ENCODE measurements at places on chromosomes 3 and 15.
A peak's percentile ranks its signal among the peaks of the same experiment; 100 is the strongest.

GRCh38 chr3:190366133-190366532 lies 21.8 kb upstream of the CLDN16 start:
- no peak for DNase-seq

- DNase-seq, result no peak
These were observed 701 bp downstream of the EIF5A2 start for GRCh38 chr3:170907637-170908234.

- DNase-seq, result no peak
These were observed 43.0 kb downstream of the RAD54L2 start for GRCh38 chr3:51581524-51581923.

DNA sequence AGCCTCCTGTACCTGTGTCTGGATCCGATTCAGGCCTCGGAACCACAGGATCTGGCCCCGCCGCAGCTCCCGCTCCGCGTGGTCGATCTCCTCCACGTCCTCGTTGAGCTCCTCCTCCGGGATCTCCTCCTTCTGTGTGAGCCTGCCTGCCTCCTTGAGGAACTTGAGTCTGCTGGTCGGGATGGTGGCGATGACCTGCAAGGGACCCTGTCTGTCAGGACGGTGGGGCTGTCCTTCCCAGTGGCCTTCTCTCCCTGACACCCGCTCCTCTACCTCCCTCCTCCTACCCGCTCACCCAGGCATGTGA lies 17.2 kb upstream of the SEC13 start:
- DNase-seq, result no peak

DNA sequence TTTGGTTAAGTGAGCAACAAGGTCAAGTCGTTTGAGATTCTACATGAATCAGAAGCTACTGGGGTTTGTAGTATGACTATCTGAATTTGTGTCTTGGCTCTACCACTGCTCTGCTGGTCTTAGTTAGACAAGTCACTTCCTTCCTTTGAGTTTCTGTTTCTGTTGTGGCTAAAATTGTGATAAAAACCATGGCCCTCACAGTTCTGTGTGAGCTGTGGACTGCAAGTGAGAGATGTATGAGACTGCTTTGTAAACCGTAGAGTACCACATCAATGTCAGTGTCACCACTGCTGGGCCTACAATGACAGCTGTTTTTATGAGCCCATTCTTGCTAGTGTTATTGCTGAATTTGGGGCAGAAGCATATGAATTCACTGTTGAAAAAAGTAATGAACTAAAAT lies 32.7 kb downstream of the RARB start:
- DNase-seq, result no peak

- DNase-seq, result no peak
These were observed 267.6 kb upstream of the KCNH8 start for GRCh38 chr3:18880691-18881090.

DNA sequence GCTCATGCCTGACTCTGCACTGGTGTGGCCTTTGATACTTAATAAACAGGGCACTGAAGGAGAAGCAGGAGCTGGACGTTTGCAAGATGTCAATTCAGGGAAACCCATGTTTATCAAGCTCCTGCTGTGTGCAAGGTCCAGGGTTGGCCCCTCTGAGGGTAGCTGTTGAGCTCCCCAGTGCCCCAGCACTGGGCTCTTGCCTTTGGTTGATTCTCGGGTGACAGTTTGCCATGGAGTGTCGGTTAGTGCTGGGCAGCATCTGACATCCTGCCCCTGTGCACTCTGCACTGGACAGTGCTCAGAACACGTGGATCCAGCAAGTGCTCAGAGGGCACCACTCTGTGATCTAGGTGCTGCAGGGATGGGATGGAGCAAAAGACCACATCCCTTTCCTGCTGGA lies 7.3 kb downstream of the HDAC11 start:
- DNase-seq, result no peak

- DNase-seq, result no peak
These were observed 71.3 kb downstream of the TMCC1 start for GRCh38 chr3:129822241-129822640.

DNA sequence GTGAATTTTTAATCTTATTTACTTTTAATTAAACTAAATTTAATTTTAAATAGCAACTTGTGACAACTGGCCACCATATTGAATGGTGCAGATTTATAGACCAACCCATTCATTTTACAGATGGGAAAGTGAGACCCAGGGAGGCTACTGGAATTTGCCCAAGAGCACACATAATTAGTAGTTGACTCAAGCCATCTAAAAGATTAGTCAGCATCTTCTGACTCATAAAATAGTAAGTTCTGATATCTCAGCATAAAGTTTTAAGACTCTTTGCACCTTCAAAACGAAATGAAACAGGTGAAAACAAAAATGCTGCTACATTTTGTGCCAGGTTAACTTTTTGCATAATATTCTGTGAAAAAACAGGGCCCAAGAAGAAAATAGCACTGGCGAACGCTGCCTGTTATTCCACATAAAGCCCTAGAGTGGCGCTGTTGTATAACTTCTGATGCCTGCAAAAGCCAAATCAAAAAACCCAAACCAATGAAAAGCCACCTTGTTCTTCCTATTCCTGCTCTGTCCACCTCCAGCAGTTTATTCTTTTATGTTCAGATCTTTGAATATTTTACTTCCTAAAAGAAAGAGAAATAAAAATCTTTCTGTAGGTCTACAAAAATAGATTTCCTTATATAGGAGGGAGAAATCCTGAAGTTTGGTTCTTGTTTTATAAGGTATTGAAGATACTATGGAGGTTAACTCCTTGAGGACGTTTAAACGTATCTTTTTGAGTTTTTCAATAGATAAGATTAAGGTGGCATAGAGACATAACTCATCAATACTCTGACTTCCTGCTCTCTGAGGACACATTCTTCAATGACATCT lies 62.8 kb downstream of the OTOL1 start:
- no peak for DNase-seq

DNA sequence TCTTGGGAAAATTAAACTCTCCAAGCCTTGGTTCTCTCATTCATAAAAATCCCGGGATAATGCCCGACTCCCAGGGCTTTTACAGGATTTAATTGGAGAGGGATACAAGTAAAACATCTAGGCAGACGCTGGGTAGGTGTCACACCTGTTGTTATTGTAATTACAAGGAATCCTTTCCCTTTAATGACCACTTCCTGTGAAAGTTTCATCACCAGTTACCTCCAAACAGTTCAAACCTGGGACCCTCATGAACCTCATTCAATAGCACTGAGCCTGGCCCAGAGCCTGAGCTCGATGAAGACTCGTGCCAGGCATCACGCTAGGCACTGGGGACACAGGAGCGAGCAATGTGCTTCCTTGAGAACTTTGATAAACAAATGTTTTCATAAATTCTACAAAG lies 2.1 kb upstream of the RYK start:
- DNase-seq, result no peak

- DNase-seq, result no peak
These were observed 46.2 kb downstream of the DENND6A start for GRCh38 chr3:57646723-57647122.

GRCh38 chr15:39919748-39920509 lies at the start of gene GPR176:
Gene GPR176 (minus strand): TSS chr15:39920266. CDS start chr15:39920026, 240 bp downstream.
- DNase-seq, result no peak

DNA sequence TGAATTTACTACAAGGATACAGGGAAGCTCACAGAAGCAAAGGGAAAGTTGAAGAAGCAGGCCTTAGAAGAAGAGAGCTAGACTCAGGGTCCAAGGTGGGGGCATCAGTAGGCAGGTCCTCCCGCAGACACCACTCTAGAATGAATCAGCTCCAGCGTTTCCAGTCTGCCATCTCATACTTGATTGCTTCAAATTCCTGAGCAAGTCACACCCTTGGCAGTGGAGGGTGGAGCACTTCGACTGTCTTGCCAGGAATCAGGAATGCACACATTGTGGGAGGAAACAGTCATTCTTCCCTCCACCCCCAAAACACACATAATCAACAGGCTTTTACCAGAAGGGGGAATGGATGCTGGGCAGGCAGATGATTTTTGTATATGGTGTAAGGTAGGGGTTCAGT lies 78.5 kb downstream of the CHCHD6 start:
- peak; percentile 80 for DNase-seq

DNA sequence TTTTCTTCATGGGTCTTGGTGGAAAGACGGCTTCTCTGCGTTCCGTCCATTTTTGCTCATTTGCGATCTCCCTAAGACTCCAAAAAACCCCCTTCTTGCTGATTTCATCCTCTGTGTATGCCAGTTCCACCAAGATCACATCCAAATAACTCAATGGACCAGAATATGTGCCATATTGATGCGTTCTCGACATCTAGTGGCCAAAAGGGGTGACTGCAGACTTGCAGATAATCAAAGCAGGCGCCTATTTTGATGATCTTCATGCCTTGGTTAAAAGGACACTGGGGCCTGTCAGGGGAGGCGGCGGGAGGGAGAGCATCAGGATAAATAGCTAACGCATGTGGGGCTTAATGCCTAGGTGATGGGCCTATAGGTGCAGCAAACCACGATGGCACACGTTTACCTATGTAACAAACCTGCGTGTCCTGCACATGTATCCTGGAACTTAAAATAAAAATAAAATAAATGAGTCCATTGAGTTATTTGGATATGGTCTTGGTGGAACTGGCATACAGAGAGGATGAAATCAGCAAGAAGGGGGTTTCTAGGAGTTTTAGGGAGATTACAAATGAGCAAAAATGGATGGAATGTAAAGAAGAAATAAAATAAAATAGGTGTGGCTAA lies 104.2 kb upstream of the RAD18 start:
- peak; percentile 40 for DNase-seq

DNA sequence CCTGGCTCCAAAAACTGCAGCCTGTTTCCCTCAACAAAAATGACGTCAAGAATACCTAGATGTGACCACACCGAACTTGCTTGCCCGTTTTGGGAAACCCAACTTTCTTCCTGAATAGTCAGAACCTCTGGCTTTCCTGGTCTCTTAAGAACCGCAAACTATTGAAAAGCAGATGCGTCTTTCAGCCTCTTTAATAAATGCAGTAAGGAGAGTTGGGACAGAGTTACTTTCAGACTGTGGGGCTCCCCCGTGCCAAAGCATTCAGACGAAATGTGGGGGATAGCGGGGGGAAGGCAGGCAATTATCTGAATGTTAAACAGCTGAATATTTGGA lies 1.2 kb upstream of the PROK2 start:
- no peak for DNase-seq

GRCh38 chr3:159028706-159029105 lies 226.9 kb downstream of the MFSD1 start:
- no peak for DNase-seq

DNA sequence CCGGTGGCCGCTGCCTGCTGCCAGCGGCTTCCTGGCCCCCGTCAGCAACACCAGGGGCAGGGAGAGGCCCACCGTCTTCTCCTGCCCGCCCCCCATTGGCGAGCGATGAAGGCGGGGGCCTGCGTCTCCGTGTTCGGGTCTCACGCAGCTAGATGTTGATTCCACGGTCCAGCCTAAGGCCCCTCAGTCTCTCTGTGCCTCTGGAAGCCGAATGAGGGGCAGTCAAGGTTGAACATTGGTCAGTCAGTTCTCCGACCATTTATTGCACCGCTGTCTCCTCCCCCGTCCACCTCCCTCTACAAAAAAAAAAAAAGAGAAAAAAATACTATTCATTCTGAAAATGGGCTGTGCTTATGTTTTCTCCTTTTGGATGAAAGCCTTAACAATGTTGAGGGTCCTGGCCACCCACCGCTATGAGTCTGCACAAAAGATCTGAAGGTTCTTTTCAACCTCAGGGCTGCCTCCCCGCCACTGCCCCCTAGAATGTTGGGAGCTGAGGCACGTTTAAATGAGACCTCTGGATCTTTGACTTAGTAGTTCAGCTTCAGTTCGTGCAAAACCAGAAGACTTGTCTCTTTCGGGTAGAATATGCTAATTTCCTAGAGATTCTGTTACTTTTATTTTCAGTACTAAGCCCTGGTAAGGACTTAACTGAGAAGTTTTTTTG lies 736 bp downstream of the IREB2 start:
- no peak for DNase-seq

GRCh38 chr3:40800343-40800742 lies 275.6 kb downstream of the ZNF621 start:
- peak; percentile 21 for DNase-seq

DNA sequence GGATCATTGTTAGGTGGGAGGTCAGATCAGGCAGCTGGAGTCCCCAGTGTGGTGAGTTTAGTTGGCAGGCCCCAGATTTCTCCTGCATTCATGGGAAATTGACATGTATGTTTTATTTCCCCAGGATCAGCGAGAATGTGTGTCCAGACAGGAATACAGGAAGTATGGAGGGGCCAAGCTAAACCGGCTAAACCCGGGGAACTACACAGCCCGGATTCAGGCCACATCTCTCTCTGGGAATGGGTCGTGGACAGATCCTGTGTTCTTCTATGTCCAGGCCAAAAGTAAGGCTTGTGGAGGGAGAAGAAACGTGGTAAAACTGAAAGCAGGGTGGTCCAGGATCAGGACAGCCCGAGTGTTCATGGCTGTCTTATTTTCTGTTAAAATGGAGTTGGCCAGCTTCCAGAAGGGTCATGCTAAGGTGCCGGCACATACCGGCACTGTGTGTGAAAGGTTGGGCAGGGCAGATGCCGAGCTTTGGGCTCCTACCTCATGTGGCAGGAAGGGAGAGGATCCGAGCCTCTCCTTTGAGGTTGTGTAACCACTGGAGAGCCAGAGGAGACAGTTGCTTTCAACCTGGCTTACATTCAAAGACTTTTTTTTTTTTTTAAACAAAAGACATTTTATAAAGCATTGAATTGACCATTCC lies 83.1 kb downstream of the PGPEP1L start:
- no peak for DNase-seq

DNA sequence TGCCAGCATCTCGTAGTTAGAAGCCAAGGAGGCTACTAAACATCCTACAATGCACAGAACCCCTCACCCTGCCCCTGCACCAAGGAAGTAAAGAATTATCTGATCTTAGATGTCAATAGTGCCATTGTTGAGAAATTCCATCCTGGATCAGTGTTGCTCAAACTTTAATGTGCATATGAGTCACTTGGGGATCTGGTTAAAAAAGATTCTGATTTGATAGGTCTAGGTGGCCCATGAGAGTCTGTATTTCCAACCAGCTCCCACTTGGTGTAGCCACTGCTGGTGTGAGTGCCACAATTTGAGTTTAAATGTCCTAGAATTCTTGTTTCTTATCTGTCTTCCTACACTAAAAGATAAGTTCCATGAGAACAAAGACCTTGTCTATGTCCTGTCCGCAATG lies 43.7 kb downstream of the TMEM45A start:
- no peak for DNase-seq

DNA sequence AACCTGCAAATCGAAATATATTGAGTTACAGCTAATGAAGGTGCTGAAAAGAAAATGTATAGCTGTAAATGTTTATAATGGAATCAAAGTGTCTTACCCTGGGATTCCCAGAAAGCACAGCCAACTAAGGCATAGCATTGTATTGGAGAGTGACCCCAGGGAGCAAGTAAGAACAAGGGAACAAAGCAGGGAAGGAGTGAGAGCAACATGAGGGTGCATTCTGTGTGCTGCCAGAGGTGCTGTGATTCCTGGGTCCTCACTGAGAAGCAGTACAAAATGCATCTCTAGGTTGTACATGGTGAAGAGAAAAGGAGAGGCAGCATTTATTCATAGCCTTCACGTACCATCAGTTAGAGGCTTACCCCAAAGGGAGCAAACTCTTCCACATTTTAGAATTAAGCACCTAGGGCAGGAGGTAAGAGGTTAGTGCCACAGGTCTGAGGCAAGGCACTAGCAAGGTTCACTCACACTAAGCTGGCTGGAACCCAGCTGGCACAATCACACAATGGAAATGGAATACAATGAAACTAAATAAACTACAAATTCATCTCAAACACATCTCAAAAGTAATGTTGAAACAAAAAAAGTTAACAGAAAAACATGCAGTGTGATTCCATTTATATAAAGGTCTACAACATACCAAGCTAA lies 151.5 kb upstream of the C2CD4B start:
- DNase-seq, result no peak
